ENCODE measurements at places on chromosomes 6 and 20. TPM values are rescaled to one million over a fixed set of nuclear protein-coding genes. Genes with fewer than 3 reads are reported as not detected.

LY6G5B gene
- 3.9 TPM for total RNA-seq

KIF25 gene
- total RNA-seq, result 1.6 TPM

TTBK1 gene
- 1.0 TPM for total RNA-seq

MRPS18A gene
- 65.9 TPM for total RNA-seq

- H3K4me3 ChIP-seq, result peak overlapping the region; percentile 76
- H3K4me1 ChIP-seq, result peaks cover 6% of the 10 kb centered on the region
- H3K36me3 ChIP-seq, result no peaks in the 10 kb centered on the region
- DNase-seq, result no peak
- peaks cover 27% of the 10 kb centered on the region for H3K27me3 ChIP-seq
- H3K27ac ChIP-seq, result no peak overlapping the region
Observed at GRCh38 chr20:2507875-2508630, 662 bp downstream of the ZNF343 start.

DNA sequence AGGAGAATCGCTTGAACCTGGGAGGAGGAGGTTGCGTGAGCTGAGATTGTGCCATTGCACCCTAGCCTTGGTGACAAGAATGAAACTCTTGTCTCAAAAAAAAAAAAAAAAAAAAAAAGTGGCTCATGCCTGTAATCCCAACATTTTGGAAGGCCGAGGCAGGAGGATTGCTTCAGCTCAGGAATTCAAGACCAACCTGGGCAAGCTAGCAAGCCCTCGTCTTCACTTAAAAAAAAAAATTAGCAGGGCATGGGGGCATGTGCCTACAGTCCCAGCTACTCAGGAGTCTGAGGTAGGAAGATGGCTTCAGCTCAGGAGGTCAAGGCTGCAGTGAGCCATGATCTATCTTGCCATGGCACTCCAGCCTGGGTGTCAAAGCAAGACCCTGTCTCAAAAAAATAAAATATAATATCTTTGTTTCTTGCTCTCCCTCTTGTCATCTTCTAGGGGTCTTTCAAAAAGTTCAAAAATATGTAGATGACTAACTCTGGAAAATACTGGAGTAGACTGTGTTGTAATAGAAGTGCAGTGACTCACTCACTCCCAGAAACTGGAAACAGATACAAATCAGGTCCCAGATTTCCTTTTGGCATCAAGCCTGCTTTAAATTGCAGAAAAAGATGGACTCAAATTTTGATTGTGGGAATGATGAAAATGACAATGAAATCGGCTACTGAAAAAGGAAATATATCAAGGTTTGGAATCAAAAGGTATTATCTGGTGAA, 2.8 kb upstream of the GINM1 start:
- H3K27me3 ChIP-seq, result peaks cover 43% of the 10 kb centered on the region
- no peak overlapping the region for H3K27ac ChIP-seq
- no peaks in the 10 kb centered on the region for H3K36me3 ChIP-seq
- DNase-seq, result no peak
- peaks cover 4% of the 10 kb centered on the region for H3K4me1 ChIP-seq

- no peaks in the 10 kb centered on the region for H3K36me3 ChIP-seq
- peak; percentile 56 for DNase-seq
- H3K4me3 ChIP-seq, result no peak overlapping the region
- H3K27me3 ChIP-seq, result no peaks in the 10 kb centered on the region
- H3K27ac ChIP-seq, result peak overlapping the region; percentile 86
- H3K4me1 ChIP-seq, result peaks cover 46% of the 10 kb centered on the region
Observed at GRCh38 chr6:15358579-15359327, 112.9 kb downstream of the JARID2 start.

All from cardiac muscle cell (in vitro differentiated cells and primary cell).